Cerebellar cortex (tissue), 1 donor: ENCODE measurements at places on chromosomes 7 and 10.

- no peak for DNase-seq
These were observed 183.9 kb downstream of the EBF3 start for GRCh38 chr10:129780198-129780597.

- no peak for DNase-seq
These were observed 2.3 kb upstream of the ELFN1 start for GRCh38 chr7:1667566-1668395.

- no peak for DNase-seq
These were observed 4.1 kb downstream of the SPAM1 start for GRCh38 chr7:123929107-123929506.

DNA sequence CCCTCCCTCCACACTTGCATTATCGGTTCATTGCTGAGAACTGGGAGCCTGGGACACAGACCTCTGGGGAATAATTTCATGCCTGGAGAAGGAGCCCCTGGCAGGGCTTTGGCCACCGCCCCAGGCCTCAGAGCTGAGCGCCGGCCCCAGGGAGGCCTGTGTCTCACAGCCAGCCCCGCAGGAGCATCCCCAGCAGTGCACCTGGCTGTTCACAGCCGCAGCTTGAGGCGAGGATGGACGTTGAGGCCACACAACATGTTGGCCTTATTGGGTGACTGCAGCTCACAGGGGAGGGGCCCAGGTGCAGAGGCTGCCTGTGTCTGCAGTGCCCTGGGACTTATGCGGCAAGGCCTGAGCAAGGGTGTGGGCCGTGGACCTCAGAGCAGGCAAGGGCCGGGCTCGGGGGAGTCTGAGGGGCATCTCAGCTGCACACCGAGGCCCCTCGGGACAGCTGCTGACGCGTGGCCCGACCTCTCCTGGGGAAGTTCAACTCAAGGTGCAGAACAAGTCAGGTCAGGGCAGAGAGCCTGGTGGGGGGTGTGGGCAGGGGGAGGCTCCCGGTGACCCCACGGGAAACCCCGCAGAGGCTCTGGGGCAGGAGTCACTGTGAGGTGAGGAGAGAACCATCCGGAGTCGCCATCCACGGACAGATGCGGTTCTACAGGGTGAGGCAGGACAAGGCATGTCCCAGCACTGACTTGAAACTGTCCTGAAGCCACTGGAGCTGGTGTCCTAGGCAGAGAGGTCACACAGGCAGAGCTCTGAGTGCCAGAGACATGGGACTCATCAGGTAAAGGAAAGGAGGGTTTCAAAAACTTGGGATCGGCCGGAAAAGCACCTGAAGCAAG is 13.1 kb upstream of the UBE3C start:
- no peak for DNase-seq

DNA sequence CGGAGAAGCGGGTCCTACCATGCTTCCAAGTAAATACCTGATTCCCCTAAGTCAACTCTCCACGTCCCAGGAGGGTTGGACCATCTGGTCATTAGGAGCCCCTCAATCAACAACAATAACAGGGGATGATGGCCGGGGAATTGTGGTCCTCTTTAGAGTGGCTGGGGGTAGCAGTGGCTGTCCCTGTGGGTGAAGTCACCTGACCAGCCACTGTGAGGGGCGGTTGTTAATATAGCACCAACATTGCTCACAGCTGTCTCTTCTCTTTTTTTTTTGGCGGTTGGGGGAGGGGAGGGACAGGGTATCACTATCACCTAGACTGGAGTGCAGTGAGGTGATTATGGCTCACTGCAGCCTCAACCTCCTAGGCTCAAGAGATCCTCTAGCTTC is 67.9 kb downstream of the SPDYE5 start:
- no peak for DNase-seq

DNA sequence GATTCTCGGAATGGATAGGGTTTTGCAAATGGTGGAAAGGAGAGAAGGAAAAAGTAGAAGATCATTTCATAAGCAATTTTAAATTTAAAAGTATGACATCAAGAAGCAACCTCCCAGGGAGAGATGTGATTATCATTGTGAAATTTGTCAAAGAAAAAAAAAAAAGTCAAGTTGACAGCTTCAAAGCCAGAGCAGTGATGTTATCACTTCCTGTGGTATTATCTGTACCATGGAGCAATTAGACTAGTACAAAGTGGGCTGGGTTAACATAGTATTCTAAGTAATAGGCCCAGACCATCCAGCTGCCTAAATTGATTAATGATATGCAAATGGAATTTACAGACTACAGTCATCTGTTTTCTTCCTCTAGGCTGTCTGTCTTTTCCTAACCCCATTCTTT is 84.0 kb upstream of the NPY start:
- DNase-seq = no peak
